Gastrocnemius medialis (tissue), 4 donors: ENCODE measurements at places on chromosomes 1 and 21. TPM values are rescaled to one million over a fixed set of nuclear protein-coding genes. Genes with fewer than 3 reads are reported as not detected.
A peak's percentile ranks its signal among the peaks of the same experiment; 100 is the strongest.

- no peak overlapping the region for H3K27ac ChIP-seq
- H3K27me3 ChIP-seq: no peaks in the 10 kb centered on the region
- no peaks in the 10 kb centered on the region for H3K4me1 ChIP-seq
- H3K4me3 ChIP-seq: no peak overlapping the region
Measured at GRCh38 chr1:221018414-221018813, 139.2 kb downstream of the HLX start.

- no peak overlapping the region for H3K27ac ChIP-seq
- H3K27me3 ChIP-seq: no peaks in the 10 kb centered on the region
- H3K4me3 ChIP-seq: no peak overlapping the region
- no peaks in the 10 kb centered on the region for H3K36me3 ChIP-seq
- no peaks in the 10 kb centered on the region for H3K4me1 ChIP-seq
- DNase-seq: no peak
Measured at GRCh38 chr1:79235301-79236002, 228.9 kb upstream of the ADGRL4 start.

DNA sequence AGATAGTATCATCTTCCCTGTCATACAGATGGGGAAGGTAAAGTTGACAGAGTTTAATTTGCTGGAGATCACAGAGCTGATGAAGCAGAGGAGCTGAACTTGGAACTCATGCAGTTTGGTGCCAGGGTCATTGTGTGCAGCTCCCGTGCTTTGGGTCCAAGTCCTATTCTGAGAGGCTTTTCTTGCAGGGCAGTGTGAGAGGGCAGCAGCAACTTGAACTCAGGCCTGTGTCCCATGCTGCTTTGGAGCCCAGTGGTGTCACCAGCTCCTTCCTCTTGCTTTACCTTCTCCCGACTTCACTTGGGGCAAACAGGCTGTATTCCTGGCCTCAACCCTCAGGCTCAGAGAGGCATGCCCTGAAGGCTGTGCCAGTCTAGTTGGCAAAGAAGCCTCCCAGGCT lies 24.7 kb downstream of the INAVA start:
- no peak overlapping the region for H3K4me3 ChIP-seq
- H3K27me3 ChIP-seq: no peaks in the 10 kb centered on the region
- no peak for DNase-seq
- no peak overlapping the region for H3K27ac ChIP-seq
- H3K36me3 ChIP-seq: no peaks in the 10 kb centered on the region

GRCh38 chr1:156053768-156054499 lies at the start of gene UBQLN4:
UBQLN4 (minus strand) TSS chr1:156053798; CDS start chr1:156053701, 97 bp downstream.
- peaks cover 15% of the 10 kb centered on the region for H3K36me3 ChIP-seq
- H3K27ac ChIP-seq: peak within 1 kb of the TSS; percentile 97
- peak; percentile 90 for DNase-seq
- H3K4me1 ChIP-seq: peaks cover 26% of the 10 kb centered on the region
- H3K27me3 ChIP-seq: no peaks in the 10 kb centered on the region
- peak within 1 kb of the TSS; percentile 94 for H3K4me3 ChIP-seq

The IFNLR1 gene
- total RNA-seq: 2.0 TPM

The GADD45A gene
- 157 TPM for total RNA-seq
